ENCODE measurements at places on chromosomes 13 and 19.

- DNase-seq: peak; percentile 18
Measured at GRCh38 chr13:94480672-94481145, 1.2 kb upstream of the DCT start.

- DNase-seq: no peak
Measured at GRCh38 chr13:34350671-34351070, 532.7 kb downstream of the RFC3 start.

DNA sequence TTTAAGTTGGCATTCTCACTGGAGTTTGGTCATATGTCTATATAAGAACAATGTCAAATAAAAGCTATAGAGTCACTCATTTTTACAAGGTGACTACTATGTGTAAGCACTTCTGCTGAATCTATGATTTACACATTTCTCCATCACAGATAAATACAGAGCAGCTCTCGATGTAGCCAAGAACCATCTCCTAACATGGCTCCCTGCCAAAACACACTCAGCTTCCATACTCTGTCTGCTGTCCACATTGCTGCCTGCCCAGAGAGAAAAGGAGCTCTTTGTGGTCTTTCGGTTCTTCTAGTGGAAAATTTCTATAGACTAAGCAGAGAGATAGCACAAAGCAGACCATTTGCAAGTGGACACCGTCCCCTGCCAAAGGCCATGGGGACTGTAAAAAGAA is 190.9 kb upstream of the KLF12 start:
- peak; percentile 69 for DNase-seq

- DNase-seq: no peak
Measured at GRCh38 chr13:50119591-50119990, 104.3 kb downstream of the KCNRG start.

DNA sequence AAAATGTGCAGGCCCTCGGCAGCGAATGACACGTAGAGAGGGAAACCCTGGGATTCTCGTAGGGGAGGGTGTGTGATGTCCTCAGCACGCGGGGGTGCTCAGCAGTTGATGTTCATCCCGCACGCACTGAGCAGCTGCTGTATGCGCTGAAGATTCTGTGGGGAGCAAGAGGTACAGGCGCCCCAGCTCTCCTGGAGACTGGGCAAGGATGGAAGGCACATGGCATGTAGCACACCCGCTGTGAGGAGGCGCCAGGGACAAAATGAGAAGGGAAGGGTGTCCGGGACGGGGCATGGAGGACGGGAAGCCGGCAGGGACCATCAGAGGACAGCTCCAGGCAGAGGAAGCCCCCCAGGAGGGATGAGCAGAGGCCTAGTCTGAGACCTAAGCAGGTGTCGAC is 15.4 kb downstream of the ATP11A start:
- no peak for DNase-seq

DNA sequence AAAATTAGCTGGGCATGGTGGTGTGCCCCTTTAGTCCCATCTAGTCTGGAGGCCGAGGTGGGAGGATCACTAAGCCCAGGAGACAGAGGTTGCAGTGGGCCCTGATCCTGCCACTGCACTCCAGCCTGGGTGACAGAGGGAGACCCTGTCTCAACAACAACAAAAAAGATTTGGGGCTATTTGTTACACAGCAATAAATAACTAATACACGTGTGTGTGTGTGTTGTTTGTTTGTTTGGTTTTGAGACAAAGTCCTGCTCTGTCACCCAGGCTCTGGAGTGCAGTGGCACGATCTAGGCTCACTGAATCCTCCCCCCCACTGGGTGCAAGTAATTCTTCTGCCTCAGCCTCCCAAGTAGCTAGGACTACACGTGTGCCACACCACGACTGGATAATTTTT is 32.9 kb upstream of the FEM1A start:
- DNase-seq: no peak

DNA sequence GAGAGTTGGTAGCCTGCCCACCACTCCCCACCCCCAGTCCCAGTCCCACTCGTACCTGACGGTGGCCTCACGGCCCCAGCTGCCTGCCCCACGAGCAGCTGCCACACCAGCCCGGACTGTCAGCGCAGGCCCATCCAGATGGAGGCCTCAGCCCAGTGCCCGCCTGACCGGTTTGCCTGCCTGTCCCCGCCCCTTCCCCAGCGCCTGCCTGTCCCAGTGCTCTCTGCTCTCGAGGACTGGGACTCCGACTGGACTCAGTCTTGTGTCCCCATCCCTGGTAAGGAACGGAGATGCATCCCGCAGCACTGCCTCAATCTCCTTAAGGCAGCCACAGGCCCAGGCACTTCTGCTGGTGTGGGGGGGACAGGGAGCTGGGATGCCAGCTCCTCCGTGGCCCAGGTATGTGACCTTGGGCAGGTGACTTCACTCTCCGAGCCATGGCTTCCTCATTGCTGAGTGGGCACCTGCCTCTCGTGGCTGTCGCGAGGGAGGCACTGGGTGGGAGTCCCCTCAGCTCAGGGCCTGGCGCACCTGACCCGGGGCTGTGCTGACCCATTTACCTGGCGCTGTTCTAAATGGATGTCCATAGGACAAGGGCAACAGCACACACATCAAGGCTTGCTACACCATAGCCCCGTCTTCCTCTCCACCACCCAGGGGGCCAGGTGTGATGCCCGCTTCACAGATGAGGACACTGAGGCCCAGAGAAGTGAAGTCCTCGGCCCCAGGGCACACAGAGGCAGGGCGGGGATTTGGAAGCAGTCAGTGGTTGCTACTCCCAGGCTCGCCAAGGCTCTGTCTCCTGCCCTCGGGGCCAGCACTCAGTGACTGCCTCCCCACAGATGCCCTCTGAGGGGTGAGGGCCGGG is at the start of gene NKPD1:
Gene NKPD1, minus strand, starts transcription at position 113 of the 868 bp plus-strand sequence. CDS start 832 bp downstream, outside the sequence.
- no peak for DNase-seq

- no peak for DNase-seq
Measured at GRCh38 chr13:28327373-28328270, 167.3 kb downstream of the FLT1 start.

DNA sequence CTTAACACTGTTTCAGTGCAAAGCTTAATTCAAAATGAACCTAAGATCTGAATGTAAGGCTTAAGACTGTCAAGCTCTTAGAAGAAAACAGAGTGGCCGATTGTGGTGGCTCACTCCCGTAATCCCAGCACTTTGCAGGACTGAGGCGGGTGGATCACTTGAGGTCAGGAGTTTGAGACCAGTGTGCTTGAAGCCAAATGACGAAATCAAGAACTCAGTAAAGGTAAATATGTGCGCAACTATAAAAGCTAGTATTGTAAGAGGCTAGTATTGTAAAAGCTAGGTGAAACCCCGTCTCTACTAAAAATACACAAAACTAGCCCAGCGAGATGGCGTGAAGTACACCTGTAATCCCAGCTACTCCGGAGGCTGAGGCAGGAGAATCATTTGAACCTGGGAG is 12.7 kb downstream of the ATP4B start:
- DNase-seq: no peak

DNA sequence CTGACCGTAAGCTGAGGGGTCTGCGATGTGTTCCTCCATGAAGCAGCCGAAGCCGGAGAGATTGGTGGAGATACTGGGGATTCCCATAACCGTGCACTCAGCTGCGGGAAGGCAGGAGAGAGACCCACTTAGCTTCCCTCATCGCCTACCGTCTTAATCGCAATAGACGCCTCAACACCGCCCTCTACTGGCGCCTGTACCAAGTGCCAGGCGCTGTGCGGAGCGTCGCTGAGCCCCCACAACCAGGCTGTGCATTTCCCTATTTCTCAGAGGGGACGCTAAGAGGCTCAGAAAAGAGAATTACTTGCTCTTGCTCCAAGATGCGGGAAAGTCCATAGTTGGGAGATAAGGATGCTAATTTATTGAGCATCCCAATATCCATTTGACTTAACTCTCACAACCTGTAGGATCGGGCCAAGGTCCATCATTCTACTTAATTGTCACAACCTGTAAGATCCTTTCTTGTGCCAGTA is 5.8 kb downstream of the FTL start:
- peak; percentile 85 for DNase-seq

- DNase-seq: no peak
Measured at GRCh38 chr19:1001538-1002166, 1.4 kb downstream of the GRIN3B start.

DNA sequence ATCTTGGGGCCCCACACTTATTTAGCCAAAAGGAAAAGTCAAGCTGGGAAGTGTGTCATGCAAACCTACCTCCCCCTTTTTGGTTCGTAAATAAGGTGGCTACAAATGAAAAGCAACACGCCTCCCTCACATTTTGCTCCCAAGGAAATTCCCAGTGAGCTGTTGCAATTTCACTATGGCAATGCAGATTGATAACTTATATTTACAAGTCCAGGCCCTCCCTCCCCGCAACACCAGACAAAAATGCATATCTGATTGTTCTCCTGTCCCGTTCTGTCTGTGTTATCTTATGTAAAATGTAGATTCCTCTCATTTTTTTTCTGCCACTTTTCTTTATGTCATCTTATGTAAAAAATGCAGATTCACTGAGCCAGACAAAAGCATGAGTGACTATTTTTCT is 1305.3 kb downstream of the SLITRK5 start:
- DNase-seq: no peak

DNA sequence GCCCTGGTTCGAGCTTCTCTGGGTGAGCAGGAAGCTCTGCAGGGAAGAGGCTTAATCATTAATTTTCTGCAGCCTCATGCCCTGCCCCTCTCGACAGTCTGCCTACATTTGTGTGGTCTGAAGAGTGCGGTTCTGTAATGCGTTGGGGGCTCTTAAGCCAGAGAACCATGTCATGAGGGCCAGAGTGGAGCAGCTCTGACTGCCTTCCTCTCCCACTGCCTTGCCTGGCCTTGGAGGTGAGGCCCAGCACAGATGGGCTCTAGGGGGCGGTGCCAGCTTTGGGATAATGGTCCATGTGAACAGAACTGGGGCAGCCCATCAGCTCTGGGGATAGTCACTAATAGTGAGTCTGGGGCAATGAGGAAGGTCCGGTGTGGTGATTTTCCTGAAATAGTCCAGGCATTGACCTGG is 5.7 kb downstream of the FGF9 start:
- no peak for DNase-seq

DNA sequence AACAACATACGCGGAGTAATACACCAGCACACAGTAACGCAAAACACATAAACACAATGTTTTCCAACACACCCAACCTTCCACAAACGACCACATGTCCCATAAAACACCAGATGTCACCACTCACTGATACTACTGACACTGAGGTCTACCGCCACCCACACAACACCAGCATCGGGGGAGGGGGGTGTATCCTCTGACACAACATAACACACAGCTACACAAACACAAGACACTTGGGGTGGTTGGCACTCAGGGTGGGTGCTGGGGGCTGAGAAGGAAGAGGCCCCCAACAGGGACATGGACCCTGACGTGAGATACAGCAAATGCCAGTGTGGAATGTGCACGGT is 1.5 kb upstream of the KCNN4 start:
- no peak for DNase-seq

GRCh38 chr13:28442839-28443238 is 52.1 kb downstream of the FLT1 start:
- no peak for DNase-seq

- no peak for DNase-seq
Measured at GRCh38 chr13:114099191-114099590, 33.2 kb downstream of the RASA3 start.

DNA sequence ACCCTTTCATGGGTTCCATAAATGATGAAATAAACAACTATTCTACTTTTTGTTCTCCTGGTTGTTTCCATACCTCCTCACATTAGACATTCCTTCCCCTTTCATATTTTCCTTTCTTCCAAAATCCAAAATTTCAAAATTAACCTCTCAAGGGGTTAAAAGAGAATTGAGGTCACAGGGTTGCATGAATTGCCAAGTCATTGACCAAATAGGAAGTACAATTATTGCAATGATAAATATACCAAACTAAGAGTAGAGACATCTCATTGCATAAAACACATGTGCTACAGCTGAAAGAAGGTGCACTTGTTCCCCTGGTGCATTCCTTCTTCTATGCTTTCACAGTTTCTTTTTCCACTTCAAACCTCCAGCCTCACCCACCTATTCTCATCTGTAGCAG is 136.1 kb downstream of the KCTD12 start:
- no peak for DNase-seq

DNA sequence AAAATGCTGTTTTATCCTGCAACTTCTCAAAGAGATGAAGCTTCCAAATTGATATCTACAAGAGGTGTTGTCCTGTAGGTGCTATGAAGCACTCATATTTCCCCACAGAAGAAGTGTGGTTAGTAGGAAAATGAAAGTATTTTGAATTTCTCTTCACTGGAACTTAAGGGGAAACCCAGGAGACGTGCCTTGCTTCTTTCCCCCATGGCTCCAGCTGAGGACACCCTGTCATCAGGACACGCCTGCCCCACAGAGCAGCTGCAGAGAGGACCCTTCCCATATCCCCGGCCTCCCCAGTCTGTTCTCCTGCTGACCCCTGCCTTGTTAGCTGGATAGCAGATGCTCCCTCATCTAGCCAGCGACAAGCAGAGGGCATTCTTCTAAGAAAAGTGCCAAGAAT is 371.3 kb downstream of the COG6 start:
- no peak for DNase-seq

GRCh38 chr13:109764470-109765291 is 21.7 kb downstream of the IRS2 start:
- peak; percentile 85 for DNase-seq

- no peak for DNase-seq
Measured at GRCh38 chr19:13866463-13867046, 10.4 kb upstream of the NANOS3 start.

DNA sequence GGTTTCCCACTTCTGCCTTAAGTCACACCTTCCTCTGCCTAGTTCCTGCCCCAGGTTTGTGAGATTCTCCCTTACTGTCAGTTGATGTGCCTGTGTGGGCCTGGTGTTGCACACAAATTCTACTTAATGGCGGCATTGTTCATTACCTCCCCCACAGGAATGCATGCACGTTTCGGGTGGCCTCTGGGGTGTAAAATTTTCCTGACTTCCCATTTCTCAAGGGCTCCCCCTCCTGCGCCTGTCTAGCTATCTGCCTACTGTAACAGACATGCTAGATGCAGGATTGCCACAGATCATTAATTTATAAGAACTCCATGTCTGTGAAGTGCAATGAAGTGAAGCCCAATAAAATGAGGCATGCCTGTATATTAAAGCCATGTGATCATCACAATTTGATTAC is 1466.3 kb downstream of the PCDH9 start:
- DNase-seq: no peak

- DNase-seq: no peak
Measured at GRCh38 chr19:16160445-16160942, 12.8 kb downstream of the CIB3 start.

DNA sequence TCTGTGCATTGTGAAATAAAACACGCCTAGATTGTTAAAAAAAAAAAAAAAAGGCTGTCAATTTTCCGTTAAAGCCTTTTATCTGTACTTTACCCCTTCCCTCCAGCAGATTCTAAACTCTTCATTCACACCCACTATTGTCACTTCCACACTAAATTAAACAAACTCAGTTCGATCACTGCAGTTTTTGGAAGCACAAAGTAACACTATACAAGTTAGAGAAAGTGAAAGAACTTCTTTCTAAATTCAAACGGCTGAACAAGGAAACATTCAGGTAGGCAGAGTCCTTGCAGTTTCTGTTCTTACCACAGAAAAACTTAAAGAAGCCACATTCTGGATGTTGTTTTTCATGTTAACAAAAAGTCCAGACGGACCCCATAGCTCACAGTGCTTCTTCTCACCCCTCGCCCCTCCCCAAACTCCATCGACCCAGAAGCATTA is 27.5 kb upstream of the UBE2L5 start:
- DNase-seq: no peak
